ENCODE measurements at places on chromosomes 4 and X. TPM values are rescaled to one million over a fixed set of nuclear protein-coding genes. Genes with fewer than 3 reads are reported as not detected.
A peak's percentile ranks its signal among the peaks of the same experiment; 100 is the strongest.

DNA sequence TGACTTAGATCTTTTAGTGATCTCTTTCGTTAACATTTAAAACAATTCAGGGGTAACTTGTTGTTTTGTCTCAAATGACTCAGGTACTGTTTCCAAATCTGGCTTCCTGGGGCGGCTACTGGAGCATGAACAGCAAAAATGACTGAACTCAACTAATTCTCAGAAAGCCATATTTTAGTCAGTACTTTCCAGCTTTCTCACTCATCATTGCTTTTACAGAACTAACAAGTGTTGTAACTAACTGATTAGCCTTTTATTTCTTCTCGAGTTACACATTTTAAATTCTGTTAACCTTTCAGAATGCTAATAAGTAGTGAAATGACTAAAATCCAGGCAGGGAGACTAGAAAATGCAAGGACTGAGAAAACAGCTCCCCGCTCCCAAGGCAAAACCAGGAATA lies 55.3 kb downstream of the JADE3 start:
- H3K4me3 ChIP-seq: no peak overlapping the region
- H3K36me3 ChIP-seq: no peaks in the 10 kb centered on the region
- H3K4me1 ChIP-seq: no peaks in the 10 kb centered on the region
- peaks cover 7% of the 10 kb centered on the region for H3K27me3 ChIP-seq
- no peak overlapping the region for H3K27ac ChIP-seq
- no peak for DNase-seq

ETDB gene
- not detected for total RNA-seq

FGF5 gene
- total RNA-seq: 0.11 TPM

GRCh38 chr4:94519019-94519418 lies 67.3 kb downstream of the PDLIM5 start:
- no peaks in the 10 kb centered on the region for H3K4me1 ChIP-seq
- H3K36me3 ChIP-seq: no peaks in the 10 kb centered on the region
- DNase-seq: no peak
- no peak overlapping the region for H3K4me3 ChIP-seq
- H3K27ac ChIP-seq: no peak overlapping the region

DCLK2 gene
- 100 TPM for total RNA-seq

GRCh38 chrX:31110657-31111056 lies 38.8 kb upstream of the FTHL17 start:
- H3K27ac ChIP-seq: no peak overlapping the region
- no peaks in the 10 kb centered on the region for H3K4me1 ChIP-seq
- H3K27me3 ChIP-seq: no peaks in the 10 kb centered on the region
- no peak overlapping the region for H3K4me3 ChIP-seq
- no peaks in the 10 kb centered on the region for H3K36me3 ChIP-seq

TMPRSS11A gene
- not detected for total RNA-seq

MOB1B gene
- 36.0 TPM for total RNA-seq

ZNF630 gene
- total RNA-seq: 4.7 TPM

ABCB7 gene
- 30.6 TPM for total RNA-seq

PDE6B gene
- total RNA-seq: 16.8 TPM

MAMLD1 gene
- total RNA-seq: 9.3 TPM

ASB12 gene
- total RNA-seq: 0.22 TPM

GRCh38 chrX:27555514-27555913 lies 34.6 kb upstream of the DCAF8L2 start:
- H3K4me3 ChIP-seq: no peak overlapping the region
- H3K27ac ChIP-seq: no peak overlapping the region
- no peaks in the 10 kb centered on the region for H3K36me3 ChIP-seq
- H3K4me1 ChIP-seq: no peaks in the 10 kb centered on the region

GRCh38 chrX:72371405-72371804 lies 65.7 kb upstream of the CITED1 start:
- no peak overlapping the region for H3K4me3 ChIP-seq
- peaks cover 26% of the 10 kb centered on the region for H3K27me3 ChIP-seq
- no peak overlapping the region for H3K27ac ChIP-seq
- H3K36me3 ChIP-seq: no peaks in the 10 kb centered on the region

MAGEC1 gene
- total RNA-seq: not detected

GRCh38 chrX:48831909-48832291 lies 3.5 kb downstream of the PCSK1N start:
- no peak overlapping the region for H3K4me3 ChIP-seq
- H3K4me1 ChIP-seq: peaks cover 7% of the 10 kb centered on the region
- no peak overlapping the region for H3K27ac ChIP-seq
- H3K36me3 ChIP-seq: peaks cover 24% of the 10 kb centered on the region

GRCh38 chr4:132572210-132572609 lies 576.9 kb upstream of the PCDH10 start:
- H3K4me3 ChIP-seq: no peak overlapping the region
- no peak overlapping the region for H3K27ac ChIP-seq
- no peak for DNase-seq
- no peaks in the 10 kb centered on the region for H3K36me3 ChIP-seq
- H3K4me1 ChIP-seq: no peaks in the 10 kb centered on the region
- H3K27me3 ChIP-seq: no peaks in the 10 kb centered on the region

DNA sequence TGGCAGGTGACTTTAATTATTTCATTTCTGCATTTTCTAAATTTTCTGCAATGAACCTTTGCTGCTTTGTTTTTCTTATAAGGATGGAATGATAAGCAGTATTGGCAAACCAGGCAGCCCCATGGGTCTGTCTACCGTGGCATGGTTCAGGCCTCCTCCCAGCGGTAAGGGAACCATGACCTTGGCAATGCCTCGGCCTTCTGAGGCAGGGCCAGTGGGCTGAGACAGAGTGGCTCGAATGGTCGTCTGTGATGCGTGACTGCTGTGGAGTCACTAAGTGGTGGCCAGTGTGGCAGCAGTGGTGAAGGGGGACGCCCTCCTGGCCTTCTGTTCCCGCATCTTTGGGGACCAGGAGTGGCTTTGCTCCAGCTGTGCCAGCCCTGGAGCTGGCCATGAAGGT lies 43.6 kb upstream of the GRPEL1 start:
- H3K36me3 ChIP-seq: no peaks in the 10 kb centered on the region
- H3K27ac ChIP-seq: no peak overlapping the region
- no peak for DNase-seq
- H3K4me3 ChIP-seq: no peak overlapping the region

GRCh38 chr4:143400082-143400481 lies 63.4 kb downstream of the GAB1 start:
- H3K4me3 ChIP-seq: no peak overlapping the region
- no peak overlapping the region for H3K27ac ChIP-seq
- no peaks in the 10 kb centered on the region for H3K36me3 ChIP-seq
- no peaks in the 10 kb centered on the region for H3K27me3 ChIP-seq
- no peaks in the 10 kb centered on the region for H3K4me1 ChIP-seq
- DNase-seq: no peak

FGF13 gene
- total RNA-seq: 32.0 TPM

PRAF2 gene
- total RNA-seq: 7.3 TPM

DNA sequence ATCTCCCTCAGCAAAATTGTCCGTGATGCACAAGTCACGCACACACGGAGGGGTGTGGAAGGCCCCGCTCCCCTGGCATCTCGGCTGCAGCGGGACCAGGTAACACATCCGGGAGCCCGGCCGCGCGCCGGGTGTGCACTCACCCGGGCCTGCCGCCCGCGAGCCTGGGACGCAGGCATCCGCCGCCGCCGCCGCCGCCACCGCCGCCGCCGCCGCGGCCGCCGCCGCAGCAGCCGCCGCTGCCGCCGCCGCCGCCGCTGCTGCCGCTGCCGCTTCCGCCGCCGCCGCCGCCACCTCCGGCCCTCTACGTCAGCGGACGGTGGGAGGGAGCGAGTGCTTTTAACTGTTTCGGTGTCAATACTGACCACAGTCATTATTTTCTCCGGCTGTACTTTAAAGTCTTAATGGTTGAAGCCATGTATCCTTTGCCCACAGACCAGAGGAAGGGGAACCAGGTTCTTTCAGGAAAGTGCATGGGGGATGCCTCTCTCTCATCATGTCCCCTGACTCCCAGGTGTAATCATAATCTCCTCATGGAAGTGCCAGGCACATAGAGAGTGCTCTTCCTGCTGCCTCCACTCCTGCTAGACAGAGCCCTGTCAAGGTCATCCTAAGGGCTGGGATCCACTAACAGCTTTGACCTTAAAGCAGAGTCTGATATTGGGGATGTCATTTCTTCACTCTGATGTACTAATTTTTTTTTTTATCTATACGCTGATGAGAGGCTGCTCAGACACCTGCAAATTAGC lies 38.0 kb downstream of the MAGEE2 start:
- H3K4me3 ChIP-seq: peak overlapping the region; percentile 44
- peak overlapping the region; percentile 57 for H3K27ac ChIP-seq
- no peaks in the 10 kb centered on the region for H3K4me1 ChIP-seq
- DNase-seq: peak; percentile 73
- no peaks in the 10 kb centered on the region for H3K36me3 ChIP-seq
- no peaks in the 10 kb centered on the region for H3K27me3 ChIP-seq

DNA sequence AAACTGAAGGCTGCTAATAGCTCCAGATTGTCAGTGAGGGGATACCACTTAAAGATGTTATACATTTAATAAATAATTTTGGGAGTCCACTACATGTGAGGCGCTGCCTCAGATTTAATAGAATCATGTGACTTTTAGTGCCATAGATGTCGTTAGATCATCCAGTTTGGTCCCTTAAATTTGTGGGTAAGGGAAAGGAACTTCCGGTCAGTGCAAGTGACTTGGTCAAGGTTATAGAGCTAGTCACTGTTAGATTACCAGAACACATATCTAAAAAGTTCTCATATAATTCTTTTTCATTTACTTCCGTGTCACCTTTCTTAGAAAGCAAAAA lies 529 bp upstream of the UBA6 start:
- peak overlapping the region; percentile 91 for H3K4me3 ChIP-seq
- peak overlapping the region; percentile 76 for H3K27ac ChIP-seq
- H3K27me3 ChIP-seq: no peaks in the 10 kb centered on the region
- DNase-seq: no peak

Measured in spinal cord (tissue), 10 donors.